ENCODE measurements at places on chromosomes 2 and 18. TPM values are rescaled to one million over a fixed set of nuclear protein-coding genes. Genes with fewer than 3 reads are reported as not detected.

DNA sequence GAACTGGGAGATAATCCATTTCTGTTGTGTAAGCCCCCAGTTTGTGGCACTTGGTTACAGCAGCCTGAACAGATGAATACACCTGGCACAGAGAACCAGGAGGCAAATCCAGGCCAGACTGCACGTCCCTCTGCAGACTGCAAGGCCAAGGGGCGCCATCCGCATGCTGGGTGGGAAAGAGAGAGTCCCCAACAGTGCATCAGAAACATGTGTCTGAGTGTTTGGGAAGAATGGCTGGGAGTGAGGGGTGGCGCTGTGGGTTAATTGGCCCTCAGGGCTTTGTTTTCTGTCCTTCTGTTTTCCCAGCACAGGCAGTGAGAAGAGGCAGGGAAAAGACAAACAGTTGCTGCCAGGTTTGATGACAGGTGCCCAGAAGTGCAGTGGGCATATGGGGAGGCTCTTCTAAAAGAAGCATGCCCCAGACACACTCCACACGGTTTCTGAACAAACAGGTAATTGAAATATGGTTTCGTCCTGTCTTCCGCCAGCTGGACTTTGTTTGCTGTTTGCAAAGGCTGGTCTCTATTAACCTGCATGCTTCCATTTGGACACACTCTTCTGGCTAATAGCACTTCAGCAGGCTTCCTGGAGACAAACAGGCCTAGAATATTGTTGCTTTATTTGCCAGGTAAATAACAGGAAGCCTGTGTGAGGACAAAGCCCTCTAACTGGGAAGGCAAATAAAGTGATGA is 43.4 kb upstream of the SEC11C start:
- DNase-seq: no peak
- no peaks in the 10 kb centered on the region for H3K36me3 ChIP-seq
- no peak overlapping the region for H3K4me3 ChIP-seq
- H3K4me1 ChIP-seq: no peaks in the 10 kb centered on the region
- peaks cover 3% of the 10 kb centered on the region for H3K27me3 ChIP-seq
- no peak overlapping the region for H3K27ac ChIP-seq

The EPHA4 gene
- total RNA-seq: 11.2 TPM

- no peaks in the 10 kb centered on the region for H3K4me1 ChIP-seq
- no peaks in the 10 kb centered on the region for H3K36me3 ChIP-seq
- H3K27ac ChIP-seq: no peak overlapping the region
- no peaks in the 10 kb centered on the region for H3K27me3 ChIP-seq
- no peak overlapping the region for H3K4me3 ChIP-seq
Measured at GRCh38 chr2:10375570-10376281, 72.4 kb downstream of the ODC1 start.

DNA sequence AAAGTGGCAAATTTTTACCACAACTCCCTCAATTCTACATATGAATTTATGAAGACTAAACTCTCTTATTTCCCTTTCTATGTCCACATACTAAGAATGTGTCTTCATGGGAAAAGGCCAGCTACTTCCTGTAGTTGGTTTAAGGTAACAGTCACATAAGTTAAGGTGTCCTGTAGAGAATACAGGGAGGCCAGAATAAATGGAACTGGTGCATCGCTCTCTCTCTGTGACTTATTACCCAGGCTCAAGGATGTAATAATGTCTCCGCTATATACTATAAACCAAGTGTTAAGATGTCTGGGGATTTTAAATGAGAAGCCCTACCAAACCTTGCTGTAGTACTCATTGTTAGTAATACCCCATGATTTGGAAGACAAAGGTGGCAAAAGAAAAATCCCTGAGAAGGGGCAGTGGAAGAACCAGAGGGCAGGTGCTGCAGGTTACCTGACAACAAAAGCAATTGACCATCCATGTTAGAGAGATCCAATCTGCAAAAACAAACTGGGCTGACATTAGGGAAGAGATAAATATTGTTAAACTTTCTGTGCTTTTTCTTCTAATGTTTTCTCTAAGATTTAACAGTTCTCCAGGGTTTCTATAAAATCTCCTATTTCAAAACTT is 372.8 kb downstream of the TMX3 start:
- no peaks in the 10 kb centered on the region for H3K4me1 ChIP-seq
- H3K27me3 ChIP-seq: no peaks in the 10 kb centered on the region
- H3K36me3 ChIP-seq: no peaks in the 10 kb centered on the region
- no peak overlapping the region for H3K4me3 ChIP-seq
- no peak for DNase-seq
- no peak overlapping the region for H3K27ac ChIP-seq

DNA sequence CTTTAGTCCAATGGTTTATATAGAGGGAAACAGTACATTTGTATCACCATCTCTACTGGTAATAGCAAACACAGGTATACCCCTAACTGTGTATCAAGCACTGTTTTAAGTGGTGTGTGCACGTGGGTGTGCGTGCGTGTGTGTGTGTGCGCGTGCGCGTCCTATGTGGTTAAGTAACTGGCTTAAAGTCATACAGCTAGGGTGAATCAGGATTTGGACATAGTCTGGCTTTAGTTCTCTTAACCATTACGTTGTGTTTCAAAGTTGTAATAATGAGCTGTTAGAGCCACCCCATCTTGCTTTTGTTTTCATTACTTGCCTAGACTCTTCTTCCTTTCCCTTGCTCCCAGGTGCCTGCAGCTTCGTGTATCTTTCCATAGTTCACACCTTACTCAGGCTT is 2.1 kb downstream of the HADHB start:
- peaks cover 27% of the 10 kb centered on the region for H3K4me1 ChIP-seq
- no peaks in the 10 kb centered on the region for H3K27me3 ChIP-seq
- H3K27ac ChIP-seq: peak overlapping the region; percentile 97

The CTIF gene
- total RNA-seq: 20.5 TPM

DNA sequence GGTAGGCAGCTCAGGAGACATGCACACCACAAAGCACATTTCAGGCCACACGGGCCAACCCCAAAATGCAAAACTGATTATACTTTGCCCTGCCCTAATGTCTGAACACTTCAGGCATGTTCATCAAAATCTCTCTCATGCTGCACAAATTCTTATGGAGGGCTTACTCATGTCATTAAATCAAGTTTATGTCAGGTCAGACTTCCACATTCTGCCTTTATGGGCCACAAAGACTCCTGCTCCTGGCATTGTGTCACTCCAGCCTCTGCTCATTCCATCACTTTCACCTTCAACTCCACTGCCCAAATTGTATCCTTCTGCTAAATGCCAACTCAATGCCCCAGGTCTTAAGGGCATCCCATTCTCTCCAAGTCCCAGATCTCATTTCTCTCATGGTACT is 9.2 kb downstream of the UXS1 start:
- no peaks in the 10 kb centered on the region for H3K27me3 ChIP-seq
- H3K36me3 ChIP-seq: no peaks in the 10 kb centered on the region
- no peak for DNase-seq
- H3K4me3 ChIP-seq: no peak overlapping the region

GRCh38 chr2:81598453-81598852 is 1293.9 kb upstream of the LRRTM1 start:
- H3K4me3 ChIP-seq: no peak overlapping the region
- DNase-seq: no peak
- H3K4me1 ChIP-seq: no peaks in the 10 kb centered on the region
- no peaks in the 10 kb centered on the region for H3K27me3 ChIP-seq
- no peaks in the 10 kb centered on the region for H3K36me3 ChIP-seq

The CTAGE1 gene
- not detected for total RNA-seq

DNA sequence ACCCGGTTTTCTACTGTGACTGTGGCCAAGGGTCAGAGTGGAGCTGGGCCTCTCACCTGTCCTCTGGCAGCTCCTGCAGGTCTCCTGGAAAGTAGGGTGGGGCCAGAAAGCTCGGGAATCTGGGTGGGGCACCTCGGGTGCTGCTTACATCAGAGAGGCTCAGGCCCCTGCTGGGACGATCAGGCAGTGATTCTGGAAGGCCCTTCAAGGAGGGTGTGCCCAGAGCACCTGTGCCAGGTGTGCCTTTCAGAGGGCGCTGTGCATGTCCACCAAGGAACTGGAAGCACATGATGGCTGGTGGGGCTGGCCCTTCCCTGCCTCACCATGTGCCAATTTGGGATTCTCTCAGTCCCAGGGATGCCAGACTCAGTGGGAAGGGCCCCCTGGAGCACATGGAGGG is 44.0 kb downstream of the ATP6V1C2 start:
- no peaks in the 10 kb centered on the region for H3K36me3 ChIP-seq
- H3K4me1 ChIP-seq: no peaks in the 10 kb centered on the region
- no peaks in the 10 kb centered on the region for H3K27me3 ChIP-seq
- no peak overlapping the region for H3K27ac ChIP-seq
- H3K4me3 ChIP-seq: no peak overlapping the region

- no peaks in the 10 kb centered on the region for H3K4me1 ChIP-seq
- H3K4me3 ChIP-seq: no peak overlapping the region
- H3K27me3 ChIP-seq: no peaks in the 10 kb centered on the region
- no peak for DNase-seq
- no peak overlapping the region for H3K27ac ChIP-seq
Measured at GRCh38 chr2:135186054-135186453, 134.0 kb downstream of the RAB3GAP1 start.

- H3K4me3 ChIP-seq: no peak overlapping the region
- peak; percentile 70 for DNase-seq
- no peaks in the 10 kb centered on the region for H3K36me3 ChIP-seq
- peaks cover 20% of the 10 kb centered on the region for H3K4me1 ChIP-seq
- peak overlapping the region; percentile 44 for H3K27ac ChIP-seq
- no peaks in the 10 kb centered on the region for H3K27me3 ChIP-seq
Measured at GRCh38 chr2:25251422-25252273, 83.3 kb upstream of the POMC start.

GRCh38 chr2:10317646-10318045 is 14.9 kb downstream of the HPCAL1 start:
- H3K4me1 ChIP-seq: peaks cover 5% of the 10 kb centered on the region
- H3K27me3 ChIP-seq: no peaks in the 10 kb centered on the region
- no peak overlapping the region for H3K27ac ChIP-seq
- H3K4me3 ChIP-seq: no peak overlapping the region
- H3K36me3 ChIP-seq: no peaks in the 10 kb centered on the region

GRCh38 chr2:144983107-144983506 is 463.2 kb upstream of the ZEB2 start:
- no peaks in the 10 kb centered on the region for H3K27me3 ChIP-seq
- no peaks in the 10 kb centered on the region for H3K4me1 ChIP-seq
- DNase-seq: no peak
- no peak overlapping the region for H3K27ac ChIP-seq
- no peaks in the 10 kb centered on the region for H3K36me3 ChIP-seq

DNA sequence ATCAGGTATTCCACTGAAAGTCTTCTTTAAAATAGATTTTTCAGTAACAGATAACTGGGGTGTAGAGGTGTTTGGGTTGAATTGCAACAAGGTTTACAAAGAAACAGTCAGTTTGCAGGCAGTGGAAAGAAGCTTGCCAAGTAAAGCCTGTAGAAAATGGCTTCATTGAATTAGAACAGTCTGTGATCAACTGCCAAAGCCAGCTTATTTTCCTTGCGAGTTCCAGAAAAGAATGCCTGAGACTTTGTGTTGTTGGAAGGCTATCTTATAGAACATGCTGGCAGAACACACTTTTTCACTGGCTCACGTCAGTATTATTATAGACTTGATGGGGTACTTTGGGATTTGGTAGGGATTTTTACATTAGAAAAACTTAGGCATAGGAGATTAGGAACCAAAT is 601.0 kb downstream of the XIRP2 start:
- H3K27ac ChIP-seq: no peak overlapping the region
- H3K27me3 ChIP-seq: no peaks in the 10 kb centered on the region
- no peak overlapping the region for H3K4me3 ChIP-seq
- no peaks in the 10 kb centered on the region for H3K4me1 ChIP-seq

DNA sequence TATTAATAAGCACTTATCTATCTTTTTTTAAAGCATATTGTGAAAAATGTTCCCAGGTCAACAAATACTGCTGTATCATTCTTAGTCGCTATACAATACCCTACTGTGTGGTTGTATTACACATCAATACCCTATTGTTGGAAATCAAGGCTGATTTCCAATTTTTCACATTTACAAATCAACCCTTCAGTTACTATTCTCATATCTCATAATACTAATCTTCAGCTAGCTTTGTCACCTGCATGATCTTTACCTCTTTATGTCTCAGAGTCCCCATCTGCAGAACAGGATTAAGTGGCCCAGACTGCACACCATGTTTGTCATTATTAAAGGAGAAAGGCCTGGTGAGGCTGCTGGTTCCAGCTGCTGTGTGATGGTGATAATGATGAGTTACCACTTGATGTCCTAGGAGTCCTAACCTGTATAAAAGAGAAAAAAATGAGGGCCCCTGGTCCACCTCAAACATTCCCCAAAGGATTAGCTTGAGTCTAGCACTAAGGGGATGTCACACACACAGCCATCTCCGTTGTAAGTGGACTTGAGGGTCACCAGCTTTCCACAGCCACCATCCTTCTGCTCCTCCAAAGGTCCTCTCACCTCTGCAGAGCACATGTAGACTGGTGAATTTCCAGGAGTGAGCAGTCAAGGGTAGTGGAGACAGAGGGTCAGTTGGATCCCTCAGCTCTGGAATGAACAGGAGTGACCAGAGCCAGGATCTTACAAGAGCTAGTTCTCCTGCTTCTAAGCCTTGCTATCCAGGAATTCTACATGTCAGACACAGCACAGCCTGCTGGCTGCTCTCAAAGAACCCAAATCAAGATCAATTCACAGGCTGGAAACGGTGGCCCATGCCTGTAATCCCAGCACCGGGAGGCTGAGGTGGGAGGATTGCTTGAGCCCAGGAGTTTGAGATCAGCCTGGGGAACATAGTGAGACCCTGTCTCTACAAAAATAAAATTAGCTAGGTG is 36.0 kb upstream of the BIN1 start:
- no peaks in the 10 kb centered on the region for H3K36me3 ChIP-seq
- H3K27ac ChIP-seq: no peak overlapping the region
- no peaks in the 10 kb centered on the region for H3K27me3 ChIP-seq
- DNase-seq: no peak

The MAL gene
- 0.39 TPM for total RNA-seq

The ASB18 gene
- total RNA-seq: not detected

DNA sequence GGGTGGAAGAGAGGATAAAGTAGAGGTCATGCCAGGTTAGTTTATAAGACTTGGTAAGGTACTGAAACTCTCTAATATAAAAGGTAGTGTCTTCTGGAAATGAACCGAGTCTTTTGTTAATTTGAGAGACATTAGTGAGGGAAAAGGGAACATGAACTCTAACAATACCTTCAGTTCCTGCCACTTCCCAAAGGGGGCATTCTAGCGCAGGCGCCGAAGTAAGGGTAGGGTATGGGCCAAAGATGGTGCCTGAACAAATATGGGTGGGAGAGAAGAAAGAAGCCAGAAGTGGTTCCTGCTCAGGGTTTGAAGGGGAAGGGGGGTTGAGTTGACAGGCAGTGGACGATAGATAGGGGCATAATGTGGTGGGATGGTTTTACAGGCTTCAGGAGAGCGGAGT is 10.1 kb upstream of the REG1B start:
- no peaks in the 10 kb centered on the region for H3K27me3 ChIP-seq
- H3K27ac ChIP-seq: no peak overlapping the region
- H3K4me3 ChIP-seq: no peak overlapping the region
- no peak for DNase-seq
- H3K36me3 ChIP-seq: no peaks in the 10 kb centered on the region

All from adrenal gland (tissue), 19 donors.